ENCODE measurements at places on chromosomes 1 and 21.

GRCh38 chr21:46056450-46056903, 41.4 kb upstream of the COL6A2 start:
- no peak for DNase-seq

GRCh38 chr1:182913401-182913800, 39.6 kb downstream of the SHCBP1L start:
- no peak for DNase-seq

DNA sequence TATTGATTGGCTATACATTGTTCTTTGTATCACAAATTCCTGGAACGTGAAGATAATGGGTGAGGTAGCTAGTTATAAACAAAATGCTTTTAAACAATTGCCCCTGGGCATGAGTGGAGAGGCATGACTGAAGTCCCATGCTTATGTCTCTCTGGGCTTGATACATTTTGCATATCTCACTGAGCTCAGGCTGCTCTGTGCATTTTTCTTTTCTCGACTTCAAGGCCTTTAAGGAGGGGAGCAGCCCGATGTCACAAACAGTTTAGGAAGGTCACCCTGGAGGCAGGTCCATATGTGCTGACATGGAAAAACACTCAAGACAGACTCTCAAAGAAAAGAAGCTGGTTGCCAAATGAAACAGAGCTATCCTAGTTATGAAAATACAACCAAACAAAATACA, 80.1 kb upstream of the PUM1 start:
- DNase-seq = no peak

DNA sequence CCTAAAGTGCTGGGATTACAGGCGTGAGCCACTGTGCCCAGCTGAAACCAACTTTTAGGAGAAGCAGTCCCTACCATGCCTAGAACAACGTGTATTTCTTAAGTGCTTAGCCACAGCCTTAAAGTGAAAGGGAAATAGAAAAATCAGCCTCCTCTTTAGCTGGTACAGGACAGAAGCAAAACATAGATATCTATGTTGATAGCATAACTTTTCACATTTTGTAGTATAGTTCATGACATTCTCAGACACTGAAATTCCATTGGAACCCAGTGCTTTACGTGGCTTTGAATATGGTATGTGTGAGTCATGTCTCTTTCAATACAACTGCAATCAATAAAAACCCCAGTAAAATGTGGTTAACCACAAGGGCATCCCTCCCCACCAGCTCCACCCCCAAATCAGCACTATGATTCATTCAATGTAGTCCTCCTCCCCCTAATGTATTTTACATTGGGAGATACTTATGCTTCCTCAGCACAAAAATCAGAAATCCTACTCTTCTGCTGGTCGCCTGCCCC, 32.1 kb downstream of the TGFB2 start:
- DNase-seq = peak; percentile 98

DNA sequence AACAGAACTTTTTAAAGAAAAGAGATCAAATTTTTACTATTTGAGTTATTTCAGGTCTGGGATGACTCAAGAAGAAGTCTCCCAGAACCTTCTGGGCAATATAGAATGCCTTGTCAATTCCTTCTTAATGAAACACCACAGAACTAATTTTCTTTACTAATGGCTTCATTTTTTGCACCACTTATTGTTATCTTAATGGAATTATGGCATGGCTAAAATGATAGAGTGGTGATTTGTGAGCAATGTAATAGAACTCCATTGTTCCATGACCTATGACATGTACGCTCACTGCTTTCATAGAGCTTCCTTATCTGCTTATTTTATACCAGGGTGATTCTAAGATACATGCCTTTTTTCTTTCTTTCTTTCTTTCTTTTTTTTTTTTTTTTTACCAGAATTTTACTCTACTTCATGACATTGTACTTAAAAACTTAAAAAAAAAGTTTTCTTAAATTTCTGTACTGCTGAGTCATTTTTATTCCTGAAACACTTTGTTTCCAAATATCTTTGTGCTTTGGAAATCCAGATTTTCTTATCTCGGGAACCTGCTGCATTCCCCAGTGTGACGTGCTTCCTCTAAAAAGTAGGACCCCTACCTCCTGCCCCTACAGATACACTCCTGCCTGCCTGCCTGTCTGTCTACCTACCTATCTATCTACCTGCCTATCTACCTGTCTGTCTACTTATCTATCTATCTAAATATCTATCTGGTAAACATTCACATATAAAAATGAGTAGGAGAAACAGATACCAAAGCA, 284.9 kb downstream of the PBX1 start:
- no peak for DNase-seq

DNA sequence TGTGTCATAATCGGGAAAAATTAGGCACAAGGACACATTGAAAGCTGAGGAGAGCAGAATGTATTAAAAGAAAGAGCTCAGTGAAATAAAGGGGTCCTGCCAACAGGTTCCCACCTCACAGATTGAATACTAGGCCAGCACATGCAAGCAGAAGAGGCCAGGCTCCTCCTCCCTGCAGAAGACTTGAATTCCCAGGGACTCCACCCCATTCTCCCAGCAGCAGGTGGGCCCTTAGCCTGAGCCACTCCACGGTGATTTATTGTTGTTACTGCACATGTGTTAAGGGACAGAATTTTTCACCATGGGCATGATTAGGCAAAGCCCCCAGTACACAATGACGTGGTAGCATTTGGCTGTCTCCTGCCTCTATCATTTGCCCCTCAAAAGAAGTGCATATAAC, 1844.7 kb downstream of the NCAM2 start:
- DNase-seq = no peak

- no peak for DNase-seq
Measured at GRCh38 chr1:110601332-110601731, 4.8 kb downstream of the KCNA2 start.

DNA sequence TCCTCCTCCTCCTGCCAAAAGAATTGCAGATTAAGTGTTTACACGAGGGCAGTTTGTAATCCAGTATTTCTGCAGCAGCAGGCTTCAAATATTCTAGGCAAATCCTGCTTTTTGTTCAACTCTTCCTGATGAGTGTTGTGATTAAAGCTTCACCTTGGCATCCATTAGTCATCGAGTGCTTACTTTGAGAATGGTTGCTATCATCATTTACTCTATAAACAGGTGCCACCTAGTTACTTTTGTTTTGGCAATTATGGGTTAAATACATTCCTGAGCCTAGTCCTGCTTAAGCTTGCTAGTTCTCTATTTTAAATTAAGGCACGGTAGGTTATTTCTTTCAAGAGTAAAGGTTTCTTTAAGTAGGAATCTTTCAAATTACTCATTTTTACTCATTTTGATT, 20.3 kb downstream of the PDC start:
- DNase-seq = no peak

DNA sequence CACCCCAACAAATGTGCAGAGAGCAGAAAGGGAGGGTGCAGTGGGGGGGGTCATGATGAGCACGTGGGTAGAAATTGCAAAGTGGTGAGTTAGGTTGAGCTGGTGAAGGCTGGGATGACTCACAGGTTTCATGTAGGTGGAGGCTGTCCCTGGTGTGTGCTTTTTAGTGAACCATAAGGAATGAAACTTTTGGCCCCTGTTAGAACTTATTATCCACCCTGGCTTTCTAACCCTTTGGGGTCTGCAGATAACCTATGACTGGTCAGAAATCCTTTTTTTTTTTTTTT, 46.9 kb downstream of the DOP1B start:
- DNase-seq = peak; percentile 84

DNA sequence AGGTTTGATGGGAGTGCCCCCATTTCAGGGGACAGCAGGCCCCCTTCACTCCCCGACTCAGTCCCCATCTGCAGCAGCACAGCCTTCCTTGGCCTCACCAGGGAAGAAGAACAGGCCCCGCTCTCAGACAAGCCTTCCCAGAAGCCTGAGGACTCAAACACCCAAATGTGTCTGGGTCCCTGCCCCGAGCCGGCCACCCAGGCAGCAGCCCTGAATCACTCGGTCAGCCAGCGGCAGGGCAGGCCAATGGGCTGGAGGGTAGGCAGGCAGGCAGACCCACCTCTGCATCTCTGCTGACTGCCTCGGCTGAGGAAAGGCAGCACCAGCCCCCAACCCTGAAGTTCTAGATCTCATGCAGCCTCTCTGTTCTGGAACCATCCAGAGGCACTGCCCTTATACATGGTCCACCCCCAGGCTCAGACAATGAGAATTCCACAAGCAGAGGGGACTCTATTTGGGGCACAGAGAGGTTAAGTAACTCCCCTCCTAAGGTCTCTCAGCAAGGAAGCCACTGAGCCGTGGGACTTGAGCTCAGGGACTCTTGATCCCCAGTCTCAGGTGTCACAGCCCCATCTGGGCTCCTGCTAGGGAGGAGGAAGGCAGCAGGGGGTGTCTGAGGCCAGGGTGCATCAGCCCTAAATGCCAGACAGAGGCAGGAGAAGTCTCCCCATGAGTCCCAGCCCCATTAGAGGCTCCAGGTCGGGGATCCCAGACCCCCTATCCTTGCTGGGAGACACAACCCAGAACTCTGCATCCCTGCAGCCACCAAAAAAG, 33.2 kb upstream of the RUNX3 start:
- no peak for DNase-seq

DNA sequence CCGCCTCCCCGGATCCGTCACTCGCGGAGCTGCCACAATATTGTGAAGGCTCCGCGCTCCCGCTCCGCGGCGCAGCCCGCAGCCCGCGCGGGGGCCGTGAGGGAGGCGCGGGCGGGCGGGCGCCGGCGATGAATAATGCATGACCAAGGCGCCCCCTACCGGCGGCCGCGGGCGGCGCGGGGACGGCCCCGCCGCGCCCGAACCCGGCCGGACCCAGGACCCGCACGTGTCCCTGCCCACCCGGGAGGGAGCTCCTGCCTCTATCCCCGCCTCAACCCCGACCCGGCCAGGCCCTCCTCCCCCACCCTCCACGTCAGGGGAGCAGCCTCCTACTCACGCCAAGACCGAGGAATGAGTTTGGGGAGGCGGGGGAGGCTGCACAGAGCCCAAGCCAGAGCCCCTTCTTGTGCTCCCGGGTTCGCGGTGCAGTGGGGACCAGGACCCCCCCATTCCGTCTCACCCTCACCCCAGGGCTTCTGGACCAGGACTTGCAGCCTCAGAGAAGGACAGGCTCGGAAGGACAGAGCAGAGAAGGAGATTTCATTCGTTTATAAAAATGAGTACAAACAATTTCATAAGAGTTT, 70.8 kb upstream of the CASZ1 start:
- no peak for DNase-seq

DNA sequence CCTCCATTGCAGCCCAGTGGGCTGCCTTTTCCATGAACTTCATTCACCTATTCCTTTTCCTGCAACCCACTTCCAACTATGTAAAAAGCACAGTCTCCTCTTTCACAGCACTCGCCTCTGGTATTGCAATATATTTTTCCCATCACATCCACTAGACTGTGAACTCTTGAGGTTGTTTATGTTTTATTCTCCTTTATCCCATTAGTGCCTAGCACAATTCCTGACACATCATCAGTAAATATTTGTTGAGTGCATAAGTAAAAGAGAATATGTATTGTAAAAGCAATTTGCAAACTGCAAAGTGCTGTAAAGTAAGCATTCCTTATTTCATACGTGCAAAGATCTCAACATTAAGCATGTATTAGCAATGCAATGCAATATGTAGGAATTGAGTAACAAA, 27.9 kb upstream of the NRIP1 start:
- no peak for DNase-seq

DNA sequence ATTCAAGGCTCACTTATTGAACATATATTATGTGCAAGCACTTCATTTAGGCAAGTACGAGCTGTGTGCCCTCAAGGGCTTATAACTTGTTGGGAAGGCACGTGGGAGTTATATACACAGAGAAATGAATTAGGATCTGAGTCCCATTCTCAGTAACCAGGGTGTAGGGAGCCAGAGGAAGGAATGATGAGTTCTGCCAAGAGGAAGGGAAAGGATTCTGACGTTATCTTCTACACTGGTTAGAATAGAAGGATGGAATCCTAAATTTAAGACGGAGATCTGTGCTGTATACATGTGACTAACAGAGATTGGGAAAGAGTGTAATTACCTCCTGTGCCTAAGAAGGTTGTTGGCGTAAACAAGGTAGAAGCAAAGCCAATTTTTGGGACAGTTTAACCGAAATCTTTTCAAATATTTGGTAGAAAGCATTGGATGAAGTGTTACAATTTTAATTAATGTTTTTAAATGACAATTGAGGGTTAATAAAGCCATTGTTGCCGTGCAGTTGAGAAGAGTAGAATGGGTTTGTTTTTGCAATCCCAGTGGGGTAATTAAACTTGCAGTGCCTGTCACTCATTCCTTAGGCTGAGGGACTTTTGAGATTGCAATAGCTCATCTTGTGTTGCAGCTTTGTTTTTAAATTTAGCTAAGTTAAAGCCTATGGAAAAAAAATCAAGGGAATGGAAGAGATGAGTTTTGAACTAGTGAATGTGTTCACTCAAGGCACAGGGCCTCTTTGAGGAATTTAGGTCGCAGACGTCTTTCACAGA, 177.2 kb downstream of the NFIA start:
- no peak for DNase-seq

DNA sequence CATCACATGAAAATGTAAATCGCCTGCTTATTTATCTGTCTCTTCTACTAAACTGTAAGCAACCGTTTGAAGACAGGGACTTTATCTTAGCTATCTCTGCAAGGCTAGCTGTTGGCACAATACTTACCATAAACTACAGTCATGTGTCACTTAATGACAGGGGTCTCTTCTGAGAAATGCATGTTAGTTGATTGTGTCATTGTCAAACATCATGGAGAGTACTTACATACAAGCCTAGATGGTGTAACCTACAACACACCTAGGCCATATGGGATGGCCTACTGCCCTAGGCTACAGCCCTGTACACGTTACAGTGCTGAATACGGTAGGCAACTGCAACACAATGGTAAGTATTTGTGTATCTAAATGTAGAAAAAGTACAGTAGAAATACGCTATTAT, 267.9 kb downstream of the SDCCAG8 start:
- no peak for DNase-seq

- no peak for DNase-seq
Measured at GRCh38 chr21:44872649-44873355, 688 bp downstream of the PTTG1IP start.

- peak; percentile 87 for DNase-seq
Measured at GRCh38 chr1:91582431-91582921, 81.8 kb downstream of the CDC7 start.

DNA sequence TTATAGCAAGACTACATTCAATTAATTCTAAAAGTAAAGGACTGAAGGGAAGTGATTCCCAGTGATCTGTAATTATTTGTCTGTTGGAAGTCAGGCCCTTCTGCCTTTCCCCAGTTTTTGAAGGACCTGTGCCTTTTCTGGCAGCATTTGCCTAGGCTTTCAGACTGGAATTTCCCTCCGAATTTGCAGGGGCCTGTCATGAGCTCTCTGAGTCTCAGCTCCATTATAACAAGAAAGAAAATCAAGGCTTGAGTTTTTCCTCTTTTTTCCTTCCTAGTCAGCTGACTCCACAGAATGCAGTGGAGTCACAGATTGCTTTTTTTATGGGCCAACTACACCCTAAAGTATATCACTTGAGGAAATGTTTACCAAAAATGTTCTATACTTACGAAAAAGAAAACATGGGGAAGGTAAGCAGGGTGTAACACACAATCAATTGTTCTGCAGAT, 1.1 kb downstream of the NR5A2 start:
- DNase-seq = no peak

GRCh38 chr1:241934866-241935265, 22.7 kb upstream of the BECN2 start:
- DNase-seq = no peak

GRCh38 chr1:47870946-47871676, 126.1 kb downstream of the TRABD2B start:
- DNase-seq = no peak

- no peak for DNase-seq
Measured at GRCh38 chr1:16960560-16961296, 19.7 kb downstream of the MFAP2 start.
